Activated B cell treated with CpG ODN at 0.5 μM for 24 hours (primary cell): ENCODE measurements at places on chromosomes 6 and 20. TPM values are rescaled to one million over a fixed set of nuclear protein-coding genes. Genes with fewer than 3 reads are reported as not detected.

Gene SCRT2
- total RNA-seq, result not detected in 2 replicates

Gene PI16
- 0.10 and 0.78 TPM in 2 replicates for total RNA-seq

Gene VGLL2
- not detected in 2 replicates for total RNA-seq

DNA sequence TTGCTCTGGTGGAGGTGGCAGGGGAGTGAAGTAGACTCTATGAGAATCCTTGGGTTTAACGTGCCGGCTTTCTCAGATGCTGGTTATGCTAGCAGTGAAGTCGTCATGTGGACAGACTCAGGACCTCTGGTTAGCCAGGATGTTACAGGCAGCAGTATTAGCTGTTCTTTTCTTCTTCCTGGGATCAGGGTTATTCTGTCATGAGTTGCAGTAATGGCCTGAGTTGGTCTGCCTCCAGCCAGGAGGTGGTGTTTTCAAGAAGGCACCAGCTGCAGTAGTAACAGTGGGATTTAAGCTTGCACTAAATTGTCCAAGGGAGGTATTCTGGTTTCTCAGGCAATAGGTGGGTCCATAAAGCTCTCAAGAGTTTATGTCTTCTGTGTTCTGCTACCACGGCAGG lies 56.7 kb downstream of the HDDC2 start:
- DNase-seq, result no peak

DNA sequence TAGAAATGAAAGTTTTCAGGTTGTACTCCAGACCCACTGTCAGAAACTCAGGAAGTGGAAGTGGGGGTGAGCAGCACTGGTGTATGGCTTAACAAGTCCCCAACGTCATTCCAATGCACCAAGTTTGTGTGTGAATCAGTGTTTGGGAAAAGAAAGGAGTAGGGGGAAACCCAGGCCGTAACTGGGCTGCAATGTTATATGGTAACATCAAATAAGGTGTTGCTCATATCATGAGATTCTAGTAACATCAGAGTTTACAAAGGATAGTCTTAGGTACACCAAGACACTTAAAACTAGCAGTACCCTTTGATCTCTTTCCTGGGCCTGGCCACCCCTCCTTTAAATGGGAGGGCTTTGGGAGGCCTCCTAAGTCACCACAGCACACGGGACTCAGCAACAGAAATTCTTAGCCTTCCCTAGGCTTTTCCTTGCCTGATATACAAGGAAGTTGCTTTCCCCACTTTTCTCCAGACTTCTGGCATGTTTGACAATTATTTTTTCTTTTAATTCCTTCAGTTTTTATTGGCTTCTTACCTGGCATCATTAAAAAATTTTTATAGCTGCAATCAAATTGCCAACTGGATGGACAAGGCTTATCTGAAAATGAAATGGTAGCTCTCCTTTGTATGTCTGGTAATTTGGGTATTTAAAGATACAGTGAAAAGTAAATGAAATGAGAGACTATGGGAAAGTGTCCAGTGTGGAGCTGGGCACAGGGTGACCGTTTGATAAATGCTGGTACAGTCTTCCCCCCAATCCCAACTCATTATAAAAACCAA lies 15.1 kb downstream of the E2F3 start:
- DNase-seq, result no peak

Gene GFOD1
- 8.3 and 8.4 TPM in 2 replicates for total RNA-seq

GRCh38 chr6:170022827-170023619 lies 267.9 kb downstream of the DLL1 start:
- DNase-seq, result peak; percentile 12

DNA sequence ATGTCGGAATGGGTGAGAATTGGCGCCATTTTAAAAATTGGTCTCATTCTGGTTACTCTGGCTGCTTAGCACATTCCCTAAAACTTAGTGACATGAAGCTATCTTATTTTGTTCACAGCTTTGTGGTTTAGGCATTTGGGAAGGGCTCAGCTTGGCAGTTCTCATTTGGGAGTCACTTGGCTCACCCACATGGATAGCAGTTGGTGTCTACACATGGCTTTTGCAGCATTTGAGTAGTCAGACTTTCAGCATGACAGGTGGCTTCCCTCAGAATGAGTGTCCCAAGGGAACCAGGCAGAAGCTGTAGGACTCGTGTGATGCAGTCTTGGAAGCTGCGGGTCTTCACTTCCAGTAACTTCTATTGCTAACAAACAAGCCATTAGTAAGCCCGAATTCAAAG lies 64.6 kb downstream of the UST start:
- no peak for DNase-seq

- no peak for DNase-seq
Measured at GRCh38 chr6:38065734-38066305, 246.3 kb downstream of the ZFAND3 start.

Gene LY6G6C
- not detected in 2 replicates for total RNA-seq

DNA sequence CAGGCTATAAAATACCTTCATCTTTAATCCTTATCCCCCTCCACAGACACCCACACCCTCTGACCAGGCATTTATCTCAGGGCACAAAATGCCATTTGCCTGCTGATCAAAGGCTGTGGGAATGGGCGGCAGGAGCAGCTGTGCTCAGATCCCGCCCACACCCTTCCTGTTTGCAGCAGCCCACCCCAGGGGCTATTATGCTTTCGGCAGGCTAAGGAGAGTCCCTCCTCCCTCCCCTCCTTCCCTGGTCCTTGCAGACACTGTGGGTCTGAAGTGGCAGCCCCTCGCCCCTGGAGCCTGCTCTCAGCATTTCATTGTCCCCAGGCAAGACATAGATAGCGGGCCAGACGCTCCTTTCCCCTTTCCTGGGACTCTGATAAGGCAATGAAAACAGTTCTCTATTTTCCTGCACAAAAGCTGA lies 220.8 kb upstream of the HEY2 start:
- DNase-seq, result no peak

- no peak for DNase-seq
Measured at GRCh38 chr20:53636540-53637097, 43.0 kb upstream of the ZNF217 start.

GRCh38 chr20:46558511-46558959 lies 8.1 kb upstream of the OCSTAMP start:
- DNase-seq, result no peak

Gene RBM24
- total RNA-seq, result not detected in 2 replicates
